ENCODE measurements at places on chromosomes 5 and 9.
A peak's percentile ranks its signal among the peaks of the same experiment; 100 is the strongest.

DNA sequence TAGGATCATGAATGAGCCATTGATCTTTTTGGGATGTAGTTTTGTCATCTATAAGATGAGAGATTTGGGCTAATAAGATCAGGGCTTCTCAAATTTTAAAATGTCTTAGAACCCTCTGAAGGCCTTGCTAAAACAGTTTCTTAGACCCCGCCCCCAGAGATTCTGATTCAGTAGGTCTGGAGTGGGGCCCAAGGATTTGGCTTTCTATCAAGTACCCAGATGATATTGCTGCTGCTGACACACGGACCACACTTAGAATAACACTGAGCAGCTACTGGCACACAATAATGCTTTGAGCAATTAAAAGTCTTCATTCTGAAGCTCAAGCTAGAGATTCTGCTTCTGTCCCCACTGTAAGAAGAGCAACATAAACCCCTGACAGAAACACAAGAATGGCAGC lies 216.7 kb downstream of the SMARCA2 start:
- DNase-seq: no peak

- no peak for DNase-seq
Observed at GRCh38 chr9:27340961-27341511, 44.1 kb upstream of the EQTN start.

- no peak for DNase-seq
Observed at GRCh38 chr9:94144394-94144793, 60.1 kb downstream of the PTPDC1 start.

- DNase-seq: no peak
Observed at GRCh38 chr5:81756016-81756415, 5.1 kb upstream of the SSBP2 start.

DNA sequence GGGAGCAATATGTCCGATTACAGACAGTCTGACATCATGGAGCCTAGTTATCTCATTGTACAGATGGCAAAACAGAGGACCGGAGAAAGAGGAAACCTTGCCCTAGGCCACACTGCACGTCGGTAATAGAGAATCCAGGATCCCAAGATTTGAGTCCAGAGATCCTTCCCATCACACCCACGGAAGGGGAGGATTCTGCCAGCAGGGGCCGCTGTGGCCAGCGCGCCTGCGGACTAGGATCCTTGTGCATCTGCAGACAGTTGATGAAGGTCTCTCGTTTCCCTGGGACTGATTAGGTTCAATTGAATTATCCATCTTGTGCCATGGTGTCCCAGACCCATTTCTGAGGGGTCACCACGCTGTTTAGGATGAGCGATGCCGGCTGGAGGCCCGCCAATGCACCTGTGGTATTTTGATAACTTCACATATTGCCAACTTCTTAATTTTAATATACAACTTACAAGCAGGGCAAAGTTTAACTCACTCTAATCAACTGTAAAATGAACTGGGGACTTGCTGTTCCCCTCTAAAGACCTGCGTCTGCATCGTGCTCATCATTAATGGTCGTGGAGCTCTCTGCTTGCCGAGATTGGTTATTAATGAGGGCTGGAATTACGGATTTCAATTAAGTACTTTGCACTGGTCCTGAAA lies 592.7 kb upstream of the BRINP1 start:
- DNase-seq: no peak

GRCh38 chr5:150780187-150780692 lies 1.7 kb downstream of the SMIM3 start:
- DNase-seq: no peak

DNA sequence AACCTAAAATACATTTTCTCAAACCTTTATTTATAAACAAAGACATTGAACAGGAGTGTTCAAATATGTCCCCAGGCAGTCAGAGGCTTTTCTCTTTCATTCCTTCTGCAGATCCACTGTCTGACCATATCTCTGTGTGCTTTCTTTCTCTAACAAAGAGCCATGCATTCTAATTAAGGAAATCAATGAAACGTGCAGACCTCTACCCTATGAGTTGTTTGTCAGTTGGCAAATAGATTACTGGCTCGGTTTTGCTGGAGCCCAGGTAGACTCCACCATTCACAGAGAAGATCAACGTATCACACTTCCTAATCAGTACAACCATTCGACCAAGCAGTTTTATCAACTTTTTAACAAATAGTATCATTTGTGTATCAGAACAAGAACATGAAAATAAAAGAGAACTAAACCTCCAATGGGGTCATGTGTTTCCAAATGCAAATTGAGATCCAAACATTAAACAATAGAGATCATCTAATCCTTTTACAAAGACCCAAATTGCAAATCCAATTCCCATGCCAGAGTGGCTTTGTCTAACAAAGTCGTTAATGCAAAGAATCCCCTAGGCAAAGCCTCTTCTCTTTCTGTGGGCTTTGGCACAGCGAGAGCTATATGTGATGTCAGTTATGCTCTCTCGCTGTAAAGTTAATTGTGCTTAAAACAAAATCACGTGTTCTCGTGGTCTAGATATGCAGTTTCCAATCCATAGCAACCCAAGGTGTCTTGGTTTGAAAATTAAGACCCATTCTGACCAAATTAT lies 16.8 kb downstream of the KLF4 start:
- no peak for DNase-seq

DNA sequence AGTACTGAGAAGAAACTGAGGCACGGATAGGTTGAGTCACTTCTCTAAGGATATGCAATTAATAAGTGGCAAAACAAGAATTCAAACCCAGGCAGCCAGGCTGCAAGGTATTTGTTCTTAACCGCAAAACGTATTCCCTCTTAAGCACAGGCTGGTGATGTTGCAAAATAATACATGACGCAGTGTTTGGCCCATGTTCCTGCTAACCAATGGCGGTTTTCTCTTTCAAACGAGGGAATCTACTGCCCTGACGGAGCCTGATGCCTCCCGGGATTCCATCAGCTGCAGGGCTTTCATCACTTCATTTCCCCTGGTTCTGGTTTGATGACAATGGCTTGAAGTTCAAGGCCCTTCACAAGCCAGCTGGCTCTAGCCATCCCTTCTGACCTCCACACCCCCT lies 154.8 kb downstream of the SLIT3 start:
- no peak for DNase-seq

DNA sequence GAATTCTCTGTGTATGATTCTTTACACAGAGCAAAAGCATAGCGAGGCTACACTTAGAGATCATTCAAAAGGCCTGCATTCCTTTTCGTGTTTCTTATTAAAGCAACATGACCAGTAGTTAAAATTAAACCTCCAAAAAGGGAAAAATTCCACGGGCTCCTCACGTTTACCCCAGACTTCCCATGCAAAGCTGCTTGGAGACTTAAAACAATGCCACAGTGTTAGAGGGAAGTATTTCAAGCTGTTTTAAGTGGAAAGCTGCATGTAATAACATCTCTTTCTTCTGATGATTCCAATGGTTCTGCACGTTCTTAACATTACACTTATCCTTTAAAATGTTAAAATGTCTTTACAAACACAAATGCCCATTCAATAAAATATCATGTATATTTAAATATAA lies 405.2 kb downstream of the SEMA5A start:
- no peak for DNase-seq

GRCh38 chr9:116081435-116082115 lies 72.0 kb upstream of the PAPPA start:
- DNase-seq: no peak

GRCh38 chr5:132012371-132013005 lies 1.0 kb upstream of the ACSL6 start:
- DNase-seq: no peak

- DNase-seq: no peak
Observed at GRCh38 chr5:65762234-65762633, 40.2 kb downstream of the NLN start.

- DNase-seq: no peak
Observed at GRCh38 chr9:94717761-94718160, 8.7 kb upstream of the AOPEP start.

GRCh38 chr5:140261403-140262171 lies 41.3 kb downstream of the PFDN1 start:
- DNase-seq: no peak

GRCh38 chr9:129886226-129887174 lies 51.2 kb downstream of the USP20 start:
- DNase-seq: peak; percentile 46

- DNase-seq: no peak
Observed at GRCh38 chr5:172846249-172846648, 12.2 kb downstream of the ERGIC1 start.

GRCh38 chr9:18442629-18443491 lies 31.1 kb upstream of the ADAMTSL1 start:
- DNase-seq: peak; percentile 1

- no peak for DNase-seq
Observed at GRCh38 chr5:135139381-135140134, 105.5 kb upstream of the PITX1 start.

DNA sequence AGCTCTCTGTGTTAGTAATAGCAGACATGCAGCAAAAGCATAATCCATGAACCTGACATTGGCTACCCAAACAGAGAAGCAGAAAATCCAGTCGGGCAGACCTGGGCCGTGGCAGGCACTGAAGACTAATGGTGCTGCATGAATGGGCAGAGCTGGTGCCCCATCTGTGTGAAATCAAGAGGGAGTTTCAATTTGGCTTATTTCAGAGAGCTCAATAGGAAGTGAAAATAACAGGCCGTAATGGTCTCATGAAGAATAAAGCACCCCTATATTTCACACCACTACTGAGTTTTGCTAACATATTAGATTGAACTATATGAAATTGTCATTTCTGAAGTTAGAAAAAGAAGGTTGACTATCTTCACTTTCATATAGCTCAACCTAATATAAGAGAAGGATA lies 149.7 kb downstream of the ENC1 start:
- DNase-seq: no peak

DNA sequence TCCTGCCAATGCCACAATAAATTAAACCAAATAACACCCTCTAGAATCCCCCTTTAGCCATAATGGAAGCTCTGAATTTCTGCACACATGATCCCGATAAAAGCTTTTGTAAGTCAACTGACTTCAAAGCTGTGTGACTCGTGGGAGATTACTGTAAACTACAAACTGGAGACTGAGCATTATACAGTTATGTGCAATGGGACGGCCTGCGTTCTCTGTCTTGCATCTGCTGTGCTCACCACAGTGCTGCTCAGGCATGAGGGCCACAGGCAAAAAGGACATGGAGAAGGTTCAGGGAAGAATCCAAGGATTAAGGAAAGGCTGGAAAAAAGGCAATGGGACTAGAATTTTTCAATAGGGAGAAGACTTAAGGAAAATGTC lies 184.2 kb downstream of the FANCC start:
- DNase-seq: no peak

DNA sequence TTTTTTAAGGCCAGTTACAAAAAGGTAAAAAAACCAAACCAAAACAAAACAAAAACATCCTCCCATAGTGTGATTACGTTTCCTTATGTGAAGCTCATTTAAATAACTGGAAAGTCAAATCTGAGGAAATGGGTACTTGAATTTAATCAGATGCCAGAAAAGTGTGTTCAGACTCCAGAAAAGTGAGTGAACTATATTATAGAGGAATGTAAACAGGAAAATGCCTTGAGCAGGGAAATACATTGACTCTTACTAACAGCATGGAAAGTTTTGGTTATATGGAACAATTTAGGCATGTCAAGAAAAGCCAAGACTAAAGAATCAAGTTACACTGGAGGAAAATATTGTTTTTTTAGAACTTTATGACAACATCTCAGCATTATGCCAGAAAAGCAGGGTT lies 37.8 kb upstream of the RNF20 start:
- no peak for DNase-seq

- peak; percentile 3 for DNase-seq
Observed at GRCh38 chr9:37953775-37954437, 50.0 kb upstream of the SLC25A51 start.

GRCh38 chr5:128762661-128763306 lies 202.5 kb upstream of the SLC27A6 start:
- DNase-seq: no peak

DNA sequence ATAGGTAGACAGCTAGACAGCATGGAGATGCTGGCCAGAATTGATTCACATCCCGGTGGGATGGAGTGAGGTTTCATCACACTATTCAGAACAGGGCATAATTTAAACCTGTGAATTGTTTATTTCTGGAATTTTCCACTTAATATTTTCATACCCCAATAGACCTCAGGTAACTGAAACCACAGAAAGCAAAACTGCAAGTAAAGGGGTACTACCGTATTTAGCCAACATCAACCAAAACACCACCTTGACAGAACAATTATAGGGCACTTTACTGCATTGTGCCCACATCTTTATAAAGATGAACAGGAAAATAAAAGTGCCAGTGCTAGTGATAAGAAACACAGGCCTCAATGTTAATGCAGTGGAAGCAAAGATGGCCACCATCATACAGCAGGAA lies 7.5 kb downstream of the SERINC5 start:
- DNase-seq: no peak

- DNase-seq: no peak
Observed at GRCh38 chr5:53071298-53071697, 38.3 kb downstream of the MOCS2 start.

GRCh38 chr9:34493972-34494535 lies 28.7 kb downstream of the ENHO start:
- DNase-seq: peak; percentile 6

DNA sequence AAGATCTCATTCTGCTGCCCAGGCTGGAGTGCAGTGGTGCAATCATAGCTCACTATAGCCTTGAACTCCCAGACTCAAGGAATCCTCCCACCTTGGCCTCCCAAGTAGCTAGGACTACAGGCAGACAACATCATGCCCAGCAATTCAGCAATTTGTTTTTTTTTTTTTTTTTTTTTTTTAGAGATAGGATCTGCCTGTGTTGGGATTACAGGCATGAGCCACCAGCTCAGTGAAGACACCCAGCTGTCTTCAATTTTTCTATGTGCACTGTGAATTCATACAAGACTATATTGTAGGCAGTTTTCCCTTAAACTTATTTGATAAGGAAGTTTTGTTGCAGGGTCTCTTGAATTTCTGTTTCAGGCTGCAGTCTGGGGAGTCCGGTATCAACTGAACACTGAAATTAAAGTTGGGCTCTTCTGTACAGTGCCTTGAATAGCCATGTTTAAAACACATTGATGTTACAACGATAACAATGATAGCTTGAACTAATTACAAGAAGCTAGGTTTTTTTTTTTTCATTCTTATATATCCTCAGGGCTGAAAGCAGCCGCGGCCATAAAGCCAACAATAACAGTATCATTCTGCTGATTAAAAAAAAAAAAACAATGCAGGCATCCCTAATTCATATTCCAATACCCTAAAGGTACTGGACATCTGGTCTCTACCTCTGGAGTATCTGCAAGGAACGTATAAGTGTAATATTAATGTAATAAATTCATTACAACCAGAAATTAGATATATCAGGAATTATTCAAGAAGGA lies 63.5 kb downstream of the MPDZ start:
- no peak for DNase-seq

Data from activated CD4-positive, alpha-beta T cell treated with anti-CD3 and anti-CD28 coated beads, Interleukin-2, amount 50 U/mL, for 4 hours (primary cell).